ENCODE measurements at places on chromosomes 2 and 18. TPM values are rescaled to one million over a fixed set of nuclear protein-coding genes. Genes with fewer than 3 reads are reported as not detected.
A peak's percentile ranks its signal among the peaks of the same experiment; 100 is the strongest.

DNA sequence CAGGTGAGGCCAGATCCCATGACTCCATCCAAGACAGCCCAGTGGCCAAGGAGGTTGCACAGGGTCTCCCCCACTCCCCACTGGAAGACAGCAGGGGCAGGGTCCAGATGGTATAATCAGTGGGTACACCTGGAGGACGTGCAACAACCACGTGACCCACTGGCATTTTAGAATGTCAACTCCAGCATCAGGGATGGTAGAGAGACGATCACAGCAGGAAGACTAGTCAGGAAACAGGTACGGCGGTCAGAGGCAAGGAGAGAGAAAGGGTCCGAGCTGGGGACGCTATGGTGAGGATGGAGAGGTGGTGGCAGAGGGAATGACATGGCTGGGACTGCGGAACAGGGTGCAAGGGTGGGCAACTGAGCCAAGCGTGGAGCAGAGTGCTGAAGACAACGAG lies 23.0 kb downstream of the SERTAD2 start:
- no peak for DNase-seq

Gene PLGLB1
- total RNA-seq: 3.2 TPM

GRCh38 chr2:197309691-197310231 lies 819 bp downstream of the ANKRD44 start:
- peak; percentile 77 for DNase-seq

DNA sequence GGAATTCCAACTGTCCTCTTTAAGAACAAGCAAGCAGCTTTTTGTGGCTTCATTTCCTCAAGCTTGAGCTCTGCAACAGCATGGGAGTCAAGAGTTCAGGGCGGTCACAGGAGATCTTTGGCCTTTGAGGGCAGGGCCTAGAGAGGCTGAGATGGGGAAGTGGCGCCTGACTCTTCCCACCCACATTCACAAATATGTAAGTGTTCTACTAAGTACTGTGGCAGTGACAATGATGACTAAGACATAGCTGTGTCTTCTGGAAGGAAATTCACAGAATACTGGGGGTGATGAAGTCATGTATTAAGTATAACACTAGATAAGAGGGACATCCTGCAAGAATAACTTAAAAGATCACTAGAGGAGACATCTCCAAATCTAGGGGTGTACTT lies 15.0 kb downstream of the RND3 start:
- DNase-seq: peak; percentile 80

DNA sequence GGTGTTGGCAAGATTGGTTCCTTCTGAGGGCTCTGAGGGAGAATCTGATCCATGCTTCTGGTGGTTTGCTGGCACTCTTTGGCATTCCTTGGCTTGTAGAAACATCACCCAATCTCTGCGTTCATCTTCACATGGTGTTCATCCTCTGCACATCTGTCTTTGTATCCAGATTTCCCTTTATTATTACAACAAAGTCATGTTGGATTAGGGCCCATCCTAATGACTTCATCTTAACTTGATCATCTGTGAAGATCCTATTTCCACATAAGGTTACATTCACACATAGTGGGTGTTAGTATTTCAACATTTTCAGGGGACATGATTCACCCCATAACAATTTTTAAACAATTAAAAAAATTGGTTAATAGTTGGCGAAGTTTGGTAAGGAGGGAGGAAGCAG lies 177.4 kb upstream of the CWC22 start:
- no peak for DNase-seq

DNA sequence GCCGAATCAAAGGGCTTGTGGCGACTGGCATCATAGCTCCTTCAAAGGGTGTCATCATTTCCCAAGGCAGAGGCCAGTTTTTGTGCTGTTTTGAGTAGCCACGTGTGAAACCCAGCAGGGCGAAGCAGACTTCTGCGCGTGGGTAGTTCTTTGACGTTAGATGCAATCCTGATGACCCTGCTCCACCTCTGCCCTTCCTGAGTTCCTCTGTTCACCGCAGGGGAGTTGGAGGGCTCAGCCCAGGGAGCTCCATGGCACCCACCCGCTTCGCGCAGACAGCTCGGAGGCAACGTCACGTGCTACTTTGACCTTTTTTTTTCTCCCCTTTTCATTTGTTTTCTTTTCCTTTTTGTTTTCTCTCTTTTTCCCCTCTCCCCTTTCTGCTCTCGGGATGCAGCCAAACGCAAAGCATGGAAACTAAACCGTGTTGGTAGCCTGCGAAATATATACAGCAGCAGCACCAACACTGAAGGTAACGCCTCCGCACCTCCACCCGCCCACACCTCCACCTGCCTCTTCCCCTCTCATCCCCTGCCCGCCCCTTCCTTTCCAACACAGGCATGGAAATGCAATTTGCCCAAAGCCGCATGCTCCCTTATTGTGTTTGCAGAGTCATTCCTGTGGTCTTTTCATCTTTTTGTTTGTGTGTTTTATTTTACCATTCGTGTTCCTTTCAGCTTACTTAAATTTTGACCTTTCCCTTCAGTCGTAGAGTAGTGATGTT lies 153.6 kb downstream of the GBX2 start:
- DNase-seq: no peak

Gene GPR155
- total RNA-seq: 10.9 TPM

Gene TMEM37
- total RNA-seq: 1.5 TPM

GRCh38 chr2:5507367-5507766 lies 184.8 kb upstream of the SOX11 start:
- no peak for DNase-seq

DNA sequence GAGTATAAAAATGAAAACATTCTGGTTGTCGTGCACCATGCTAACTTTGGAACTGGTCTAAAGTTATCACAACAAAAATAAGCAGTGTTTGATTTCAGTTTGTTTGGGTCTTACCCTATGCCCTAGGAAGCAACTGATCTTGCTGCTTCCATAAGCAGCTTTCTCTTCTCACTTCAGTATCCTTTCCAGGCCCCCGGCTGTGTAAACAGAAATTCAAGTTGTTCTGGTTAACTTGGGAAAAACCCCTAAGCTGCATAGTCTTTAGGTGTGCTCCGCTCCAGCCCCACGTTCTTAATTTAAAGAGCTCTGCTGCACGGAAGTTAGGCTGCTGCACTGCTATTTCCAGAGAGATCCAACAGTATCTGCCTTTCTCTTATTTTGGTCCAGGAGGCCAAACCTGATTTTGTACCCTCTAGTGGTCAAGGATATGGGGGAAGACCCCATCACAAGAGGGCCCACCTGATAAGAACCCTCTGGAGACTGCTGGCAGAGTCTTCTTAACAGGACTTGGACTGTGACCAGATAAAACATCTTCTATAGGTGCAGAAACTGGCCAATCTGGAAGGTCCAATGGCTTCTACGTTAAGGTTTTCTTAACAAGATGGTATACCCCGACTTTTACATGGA lies 69.1 kb downstream of the FEZ2 start:
- no peak for DNase-seq

DNA sequence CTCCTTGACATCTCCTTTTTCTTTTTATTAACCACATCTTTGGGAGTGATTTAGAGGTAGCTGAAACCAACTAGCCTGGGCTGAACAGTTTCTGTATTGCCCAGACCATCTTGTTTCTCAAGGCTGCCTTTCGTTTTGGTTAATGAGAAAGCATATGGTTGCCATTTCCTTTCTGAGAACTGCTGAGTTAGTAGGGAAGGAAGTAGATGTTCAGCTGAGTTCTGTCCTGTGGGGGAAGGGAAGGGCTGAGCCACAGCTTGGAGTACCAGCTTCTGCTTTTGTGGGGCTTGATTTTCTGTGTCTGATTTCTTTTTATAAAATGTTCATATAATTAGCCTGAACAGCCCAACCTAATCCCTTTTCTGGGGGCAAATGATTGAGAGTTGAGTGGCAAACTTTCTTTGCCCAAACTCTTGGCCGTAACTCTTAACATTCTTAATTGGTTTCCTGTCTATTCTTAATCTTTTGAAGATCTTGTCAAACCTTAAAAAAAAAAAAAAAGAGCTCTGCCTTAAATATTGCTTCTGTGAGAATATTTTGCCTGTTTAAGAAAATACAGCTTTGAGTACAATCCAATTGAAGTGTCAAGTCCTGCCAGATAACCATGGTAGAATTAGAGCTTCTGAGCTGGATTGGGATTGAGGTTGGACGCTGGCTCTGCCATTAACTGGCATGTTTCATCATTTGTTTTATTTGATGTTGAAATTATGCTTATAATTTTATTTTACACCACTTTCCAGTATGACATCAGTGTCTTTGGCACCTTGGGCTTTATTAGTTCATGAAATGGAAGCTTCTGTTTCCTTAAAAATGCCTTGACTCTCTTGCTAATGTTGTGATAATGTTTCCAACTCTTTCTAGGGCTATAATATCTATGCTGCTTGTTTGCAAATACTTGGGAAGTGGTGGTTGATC lies 1.9 kb upstream of the NABP1 start:
- DNase-seq: peak; percentile 75

GRCh38 chr2:149744865-149745264 lies 157.3 kb upstream of the MMADHC start:
- DNase-seq: no peak

GRCh38 chr2:30305235-30305634 lies 73.9 kb downstream of the LBH start:
- DNase-seq: no peak

DNA sequence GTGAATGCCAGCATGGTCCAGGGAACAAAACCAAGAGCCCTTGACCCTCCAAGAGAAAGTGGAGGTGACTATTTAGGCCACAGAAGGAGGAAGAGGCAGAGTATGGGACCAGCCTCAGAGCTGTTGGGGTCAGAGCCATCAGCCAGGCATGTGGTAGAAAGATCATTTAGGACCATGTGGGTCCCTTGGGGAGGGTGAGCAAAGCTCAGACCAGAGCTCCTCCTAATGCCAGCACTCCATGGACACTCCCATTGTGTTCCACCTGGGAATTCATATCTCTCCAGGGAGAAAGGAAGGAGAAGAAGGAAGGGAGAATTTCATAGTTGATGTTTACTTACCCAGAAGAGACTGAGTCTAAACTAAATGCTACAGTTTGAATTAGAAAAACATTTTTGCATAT lies 73.2 kb downstream of the CYBRD1 start:
- DNase-seq: no peak

DNA sequence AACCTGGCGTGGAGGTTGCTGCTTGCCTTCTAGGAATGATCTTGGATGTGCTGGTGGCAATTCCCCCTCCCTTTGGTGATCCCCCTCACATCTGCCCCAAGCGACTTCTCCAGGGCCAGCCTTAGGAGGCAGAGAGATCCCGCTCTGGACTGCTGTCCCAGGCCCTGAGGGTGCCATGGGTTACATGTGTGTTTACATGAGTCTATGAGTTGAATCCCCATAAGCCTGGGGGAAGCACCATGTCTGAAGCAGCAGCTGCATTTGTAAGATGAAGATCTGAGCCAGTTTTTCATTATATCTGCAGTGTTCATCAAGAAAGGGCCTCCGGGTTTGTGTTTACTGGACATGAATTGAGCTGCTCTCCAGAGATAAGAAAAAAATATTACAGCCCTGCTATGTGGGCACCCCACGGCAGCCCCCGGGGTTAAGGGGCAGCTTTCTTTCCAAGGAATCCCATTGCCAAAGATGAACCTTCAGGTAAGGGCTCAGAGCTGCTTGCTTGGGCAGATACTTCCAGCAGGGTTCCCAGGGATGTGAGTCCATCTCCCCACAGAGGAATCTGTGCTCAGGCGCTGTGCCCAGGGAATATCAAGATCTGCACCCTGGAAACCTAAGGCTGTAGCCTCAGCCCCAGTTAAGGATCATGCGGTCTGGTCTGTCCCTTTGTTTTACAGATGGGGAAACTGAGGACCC lies 46.0 kb downstream of the MRPS5 start:
- DNase-seq: no peak

- no peak for DNase-seq
Observed at GRCh38 chr2:165895974-165896373, 57.6 kb downstream of the TTC21B start.

Gene UGT1A10
- not detected for total RNA-seq

Gene RAMP1
- 253 TPM for total RNA-seq

Gene DCDC2C
- total RNA-seq: not detected

GRCh38 chr2:3302751-3303582 lies 74.7 kb downstream of the EIPR1 start:
- peak; percentile 63 for DNase-seq

DNA sequence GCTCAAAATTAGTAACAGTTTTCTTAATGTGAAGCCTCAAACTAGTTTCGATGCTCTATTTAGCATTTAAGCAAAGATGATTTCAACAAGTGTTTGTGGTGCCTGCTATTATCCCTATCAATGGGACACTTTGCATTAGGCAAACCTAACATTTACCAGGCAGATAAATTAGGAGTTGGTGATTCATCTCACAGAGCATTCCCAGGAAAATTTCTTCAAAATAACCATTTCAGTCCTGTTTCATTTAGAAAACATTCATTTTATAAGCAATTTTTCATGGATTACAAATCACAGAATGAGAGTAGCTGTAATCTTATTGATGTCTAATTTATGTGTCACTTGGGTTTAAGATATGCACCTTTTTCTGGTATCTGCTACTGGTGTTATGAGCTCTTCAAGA lies 62.7 kb downstream of the CLHC1 start:
- no peak for DNase-seq

DNA sequence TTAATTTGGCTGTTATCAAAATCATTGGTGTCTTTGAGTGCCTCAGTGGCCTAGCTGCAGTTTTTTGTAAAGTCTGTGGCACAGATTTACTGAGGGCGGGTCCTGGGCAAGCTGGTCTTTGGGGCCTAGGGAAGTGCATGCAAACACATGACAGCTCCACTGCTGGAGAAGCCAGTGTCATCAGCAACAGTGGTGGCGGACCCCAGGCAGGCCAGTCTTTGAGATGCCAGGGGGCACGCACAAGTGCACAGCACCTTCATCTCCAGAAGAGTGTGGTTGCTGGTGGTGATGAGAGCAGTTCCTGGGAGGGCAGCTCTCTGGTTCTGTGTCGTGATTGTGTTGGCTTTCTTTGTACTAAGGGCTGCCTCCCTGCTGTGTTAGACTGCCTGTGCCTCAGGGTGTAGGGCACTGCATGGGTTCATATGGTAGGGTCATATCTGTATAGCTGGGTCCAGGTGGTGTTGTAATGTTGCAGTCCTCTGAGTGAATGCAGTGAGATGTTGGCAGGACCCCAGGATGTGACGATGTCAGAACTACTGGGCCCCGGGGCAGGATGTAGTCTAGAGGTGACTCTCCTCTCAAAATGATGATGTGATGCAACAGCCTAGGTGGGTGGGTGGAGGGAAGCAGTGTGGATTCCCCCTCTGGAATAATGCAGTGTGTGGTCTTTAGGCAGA lies 646.7 kb upstream of the CDH2 start:
- no peak for DNase-seq

GRCh38 chr2:75925331-75926024 lies 214.8 kb upstream of the GCFC2 start:
- no peak for DNase-seq

DNA sequence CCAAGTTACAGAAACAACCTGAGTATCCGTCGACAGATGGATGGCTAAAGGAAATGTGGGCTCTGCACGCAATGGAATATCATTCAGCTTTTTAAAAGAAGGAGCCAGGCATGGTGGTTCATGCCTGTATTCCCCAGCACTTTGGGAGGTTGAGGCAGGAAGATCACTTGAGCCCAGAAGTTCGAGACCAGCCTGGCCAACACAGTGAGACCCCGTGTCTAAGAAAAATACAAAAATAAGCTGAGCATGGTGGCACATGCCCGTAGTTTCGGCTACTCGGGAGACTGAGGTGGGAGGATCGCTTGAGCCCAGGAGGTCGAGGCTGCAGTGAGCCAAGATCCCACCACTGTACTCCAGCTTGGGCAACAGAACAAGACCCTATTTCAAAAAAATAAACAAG lies 34.3 kb downstream of the TCF7L1 start:
- peak; percentile 15 for DNase-seq
